Germinal center (tissue), 1 donor: ENCODE measurements at places on chromosomes 1 and 21.

- no peak for DNase-seq
Observed at GRCh38 chr1:3013371-3014049, 7.8 kb upstream of the ACTRT2 start.

DNA sequence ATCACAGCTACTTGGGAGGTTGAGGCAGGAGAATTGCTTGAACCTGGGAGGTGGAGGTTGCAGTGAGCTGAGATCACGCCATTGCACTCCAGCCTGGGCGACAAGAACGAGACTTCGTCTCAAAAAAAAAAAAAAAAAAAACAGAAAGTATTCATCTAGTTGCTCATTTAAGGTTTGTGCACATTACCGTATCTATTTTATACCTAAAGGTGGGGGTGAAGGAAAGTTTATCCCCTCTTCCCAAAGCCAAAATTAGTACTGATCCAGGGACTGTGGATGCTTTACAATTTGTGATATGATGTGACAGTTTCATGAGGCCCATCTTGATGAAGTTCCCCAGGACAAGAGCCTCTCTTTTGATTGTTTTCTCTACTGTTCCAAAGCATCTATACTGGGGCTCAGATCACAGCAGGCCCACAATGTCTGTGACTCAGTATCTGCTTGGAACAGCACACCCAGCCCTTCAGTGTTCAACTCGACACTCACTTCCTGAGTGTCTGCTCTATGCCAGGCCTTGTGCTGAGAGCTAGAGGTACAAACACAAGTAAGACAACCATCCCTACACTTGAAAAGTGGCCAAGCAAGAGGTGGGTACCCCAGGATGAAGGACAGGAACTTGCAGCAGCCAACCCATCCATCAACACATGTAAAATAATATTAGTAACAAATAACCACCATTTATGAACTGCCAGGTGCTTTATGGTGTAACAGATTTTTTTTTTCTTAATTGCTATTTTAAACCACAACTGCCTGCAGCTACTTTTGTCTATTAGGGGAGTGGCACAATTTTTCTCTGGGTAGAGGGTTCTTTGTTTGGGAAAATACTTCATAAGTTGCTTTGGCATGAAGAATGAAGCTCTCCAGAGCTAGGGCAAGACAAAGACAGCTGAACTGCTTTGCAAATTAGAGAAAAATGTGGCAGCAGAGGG is 29.0 kb upstream of the KHDRBS1 start:
- DNase-seq = no peak

DNA sequence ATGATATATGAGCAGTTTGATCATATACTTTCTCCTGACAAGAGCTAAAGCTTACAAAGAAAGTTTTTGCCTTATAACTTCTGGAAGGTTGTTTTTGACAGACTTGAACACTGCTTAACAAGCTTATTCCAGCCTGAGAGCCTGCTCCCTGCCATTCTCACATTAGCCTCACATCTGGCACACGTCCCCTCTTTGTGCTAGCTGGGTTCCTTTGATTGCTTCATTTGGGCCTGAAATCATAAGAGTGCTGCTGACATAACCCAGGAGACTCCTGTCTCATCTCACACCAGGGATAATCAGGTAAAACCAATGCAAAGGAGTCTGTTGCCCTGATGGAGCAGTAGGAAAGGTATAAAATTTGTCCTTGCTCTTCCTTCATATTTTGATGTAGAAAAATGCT is 1411.7 kb upstream of the B3GALT2 start:
- no peak for DNase-seq

- peak; percentile 35 for DNase-seq
Observed at GRCh38 chr1:186304982-186305949, 69.8 kb downstream of the TPR start.

DNA sequence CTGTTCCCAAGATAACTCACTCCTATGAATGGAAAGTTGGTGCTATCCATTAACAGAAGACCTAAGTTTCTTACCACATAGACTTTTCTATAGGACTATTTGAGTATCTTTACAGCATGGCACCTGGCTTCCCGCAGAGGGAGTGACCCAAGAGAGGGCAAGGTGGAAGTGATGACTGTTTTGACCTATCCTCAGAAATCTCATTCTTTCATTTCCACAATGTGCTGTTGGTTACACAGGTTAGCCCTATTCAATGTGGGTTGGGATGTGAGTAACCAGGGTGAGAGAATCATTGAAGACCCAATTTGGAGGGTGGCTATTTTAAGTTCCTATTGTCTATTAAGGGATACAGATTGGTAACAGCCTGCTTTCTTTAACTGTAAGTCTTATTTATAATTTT is 38.3 kb upstream of the NEXN start:
- no peak for DNase-seq

- no peak for DNase-seq
Observed at GRCh38 chr1:29516063-29516820, 279.9 kb downstream of the PTPRU start.

DNA sequence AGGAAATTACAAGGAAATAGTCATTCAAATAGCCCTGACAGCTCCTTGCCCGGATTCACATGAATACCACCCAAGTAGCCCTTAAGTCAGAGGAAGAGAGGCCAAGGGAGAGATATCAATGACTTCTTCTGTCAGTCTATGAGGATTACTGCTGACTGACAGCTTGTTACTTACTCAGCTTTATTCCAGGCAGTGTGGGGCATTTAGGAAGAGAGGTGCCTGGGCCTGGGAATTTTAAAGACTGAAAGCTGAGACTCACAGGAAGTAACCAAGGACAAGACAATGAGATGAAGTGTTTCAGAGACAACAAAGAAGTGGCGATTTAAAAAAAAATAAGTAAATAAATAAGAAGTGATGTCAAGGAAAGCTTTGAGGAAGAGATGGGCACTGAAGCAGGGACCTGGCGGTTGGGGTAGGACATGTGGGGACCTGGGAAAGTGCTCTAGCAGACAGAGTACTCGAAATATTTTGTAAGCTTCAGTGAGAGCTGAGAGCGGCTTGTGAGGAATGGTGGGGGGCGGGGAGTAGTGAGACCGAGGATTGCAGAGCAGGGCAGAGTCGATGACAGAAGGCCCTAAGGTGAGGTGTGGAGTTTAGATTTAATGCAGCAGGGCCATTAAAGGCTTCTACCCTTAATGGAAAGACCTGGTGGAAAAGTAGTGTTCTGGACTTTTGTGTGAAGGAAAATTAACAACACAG is 58.9 kb downstream of the ST3GAL3 start:
- DNase-seq = no peak
